ENCODE measurements at places on chromosomes 5 and 9. TPM values are rescaled to one million over a fixed set of nuclear protein-coding genes. Genes with fewer than 3 reads are reported as not detected.

IL9 gene
- not detected for total RNA-seq

PRR16 gene
- total RNA-seq, result 1.2 TPM

OR1J1 gene
- total RNA-seq, result not detected

- H3K4me3 ChIP-seq, result no peak overlapping the region
- H3K27me3 ChIP-seq, result no peaks in the 10 kb centered on the region
- peaks cover 11% of the 10 kb centered on the region for H3K4me1 ChIP-seq
- H3K27ac ChIP-seq, result no peak overlapping the region
- no peak for DNase-seq
These were observed 187.3 kb downstream of the SNX18 start for GRCh38 chr5:54704825-54705224.

DNA sequence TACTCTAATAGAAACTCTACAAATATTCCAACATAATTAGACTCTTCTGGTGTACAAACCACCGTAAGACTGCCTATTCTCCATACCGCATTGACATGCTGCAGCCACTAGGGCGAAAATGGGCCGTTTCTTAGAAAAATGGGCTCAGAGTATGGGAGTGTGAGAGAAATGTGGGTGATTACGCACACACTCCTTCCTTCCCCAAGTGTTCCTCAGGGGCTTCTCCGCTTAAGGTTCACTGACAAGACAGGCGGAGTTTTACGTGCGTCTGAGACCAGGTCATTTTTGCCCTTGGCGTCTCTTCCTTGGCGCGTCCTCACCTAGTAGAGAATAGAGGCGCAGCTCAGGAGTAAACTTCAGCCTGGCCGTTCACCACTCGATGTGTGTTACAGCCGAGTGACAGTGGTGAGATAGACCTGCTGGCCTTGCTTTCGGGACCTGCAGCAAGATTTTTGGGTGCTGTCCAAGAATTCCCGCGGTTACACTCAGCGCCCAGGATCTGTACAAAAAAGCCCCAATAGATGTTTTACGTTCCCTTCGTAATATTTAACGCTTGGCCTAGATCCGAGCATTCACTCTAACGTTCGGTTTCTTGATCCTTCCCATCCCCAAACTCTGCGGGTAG is 1.8 kb upstream of the NTRK2 start:
- peaks cover 3% of the 10 kb centered on the region for H3K27me3 ChIP-seq
- no peaks in the 10 kb centered on the region for H3K36me3 ChIP-seq
- H3K4me1 ChIP-seq, result no peaks in the 10 kb centered on the region
- peak overlapping the region; percentile 96 for H3K27ac ChIP-seq

DNA sequence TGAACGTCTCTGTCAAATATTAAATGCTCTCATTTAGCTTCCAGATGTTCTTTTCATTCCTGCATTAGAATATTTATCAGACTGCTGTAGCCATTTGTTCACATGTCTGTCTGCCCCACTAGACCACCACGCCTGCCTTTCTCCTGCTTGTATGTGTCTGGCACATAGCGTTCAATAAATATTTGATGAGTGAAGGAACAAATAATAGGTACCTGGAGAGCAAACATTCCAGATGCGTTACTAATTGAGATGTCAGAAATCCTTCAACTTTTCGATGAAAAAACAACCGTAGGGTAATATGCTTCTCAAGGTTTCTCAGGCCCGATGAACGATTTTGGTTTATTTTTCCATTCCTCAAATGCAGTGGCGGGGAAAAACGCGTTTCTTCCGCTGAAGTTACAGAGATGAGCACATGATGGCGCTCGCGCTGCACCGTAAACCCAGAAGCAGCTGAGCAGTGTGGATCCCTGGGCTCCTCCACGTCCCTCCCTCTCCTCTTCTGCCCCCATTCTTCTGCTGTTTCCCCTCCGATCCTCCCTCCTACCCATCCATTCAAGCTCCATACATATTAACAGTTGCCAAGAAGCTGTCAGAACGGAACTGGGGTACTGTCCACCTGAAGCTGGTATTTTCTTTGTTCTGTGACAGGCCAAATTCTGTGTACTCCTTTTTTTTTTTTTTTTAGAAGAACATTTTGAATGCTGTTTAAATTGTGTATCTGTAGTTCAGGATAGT is 245.4 kb downstream of the MPDZ start:
- H3K27ac ChIP-seq, result no peak overlapping the region
- no peaks in the 10 kb centered on the region for H3K36me3 ChIP-seq
- no peak overlapping the region for H3K4me3 ChIP-seq
- no peaks in the 10 kb centered on the region for H3K4me1 ChIP-seq

DNA sequence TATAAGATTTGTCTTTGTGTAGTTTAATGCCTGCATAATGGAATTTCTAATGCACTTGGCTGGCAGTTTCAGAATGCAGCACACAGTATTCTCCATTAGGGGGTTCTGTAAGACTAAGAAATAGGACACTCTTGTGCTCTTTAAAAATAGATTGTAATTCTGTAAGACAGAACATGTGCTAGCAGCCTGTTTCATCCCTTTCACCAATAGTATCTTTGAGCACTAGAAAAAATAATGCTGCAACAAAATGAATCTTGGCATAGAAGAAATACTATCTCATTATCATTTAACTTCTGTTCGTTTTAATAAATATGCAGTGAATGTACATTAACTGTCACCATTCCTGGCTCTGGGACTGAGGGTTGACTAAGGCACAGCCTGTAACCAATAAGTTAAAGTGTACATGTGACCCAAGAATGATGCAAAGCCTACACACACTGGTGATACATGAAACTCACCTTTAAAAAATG is 23.8 kb upstream of the ZNF622 start:
- H3K27me3 ChIP-seq, result no peaks in the 10 kb centered on the region
- H3K27ac ChIP-seq, result no peak overlapping the region
- no peak overlapping the region for H3K4me3 ChIP-seq

GRCh38 chr5:80705801-80706200 is 51.0 kb upstream of the DHFR start:
- H3K27ac ChIP-seq, result no peak overlapping the region
- no peaks in the 10 kb centered on the region for H3K4me1 ChIP-seq
- no peaks in the 10 kb centered on the region for H3K27me3 ChIP-seq
- no peak for DNase-seq
- H3K4me3 ChIP-seq, result no peak overlapping the region

DNA sequence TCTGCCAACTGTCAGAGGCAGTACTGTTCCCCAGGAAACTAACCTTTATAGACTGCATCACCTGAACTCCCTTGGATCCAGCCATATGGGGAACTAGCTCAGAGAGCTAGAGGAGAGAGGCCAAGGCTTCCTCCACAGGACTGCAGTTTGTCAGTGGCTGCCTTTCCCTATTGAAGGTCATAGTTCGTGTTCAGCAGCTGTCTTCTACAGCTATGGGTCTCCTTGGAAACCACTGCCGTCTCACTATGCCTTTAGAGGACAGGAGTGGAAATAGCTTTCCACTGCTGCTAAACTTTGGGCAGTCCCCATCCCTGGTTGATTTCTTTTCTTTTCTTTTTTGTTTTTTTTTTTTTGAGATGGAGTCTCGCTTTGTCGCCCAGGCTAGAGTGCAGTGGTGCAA is 4.4 kb upstream of the SLIT3 start:
- no peak overlapping the region for H3K4me3 ChIP-seq
- H3K4me1 ChIP-seq, result no peaks in the 10 kb centered on the region
- H3K36me3 ChIP-seq, result no peaks in the 10 kb centered on the region
- H3K27ac ChIP-seq, result no peak overlapping the region
- no peak for DNase-seq
- H3K27me3 ChIP-seq, result peaks cover 10% of the 10 kb centered on the region

DNA sequence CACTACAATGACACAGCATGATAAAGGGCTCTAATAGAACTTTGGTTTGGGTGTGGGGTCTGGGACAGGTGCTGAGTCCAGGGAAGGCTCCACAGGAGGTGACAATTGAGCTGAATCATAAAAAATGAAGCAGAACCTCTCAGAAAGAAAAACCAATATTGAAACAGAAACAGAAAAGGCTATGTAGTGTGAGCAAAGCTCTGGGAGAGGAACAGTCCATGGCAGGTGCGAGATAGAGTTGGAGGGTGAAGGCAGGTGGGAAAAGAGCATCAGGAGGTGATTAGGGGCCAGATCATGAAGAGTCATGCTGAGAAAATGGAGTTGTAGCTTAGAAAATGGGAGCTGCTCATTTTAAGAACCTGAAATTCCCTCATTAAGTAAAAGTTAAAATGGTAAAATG is 164.9 kb downstream of the KCTD16 start:
- no peaks in the 10 kb centered on the region for H3K27me3 ChIP-seq
- DNase-seq, result no peak
- no peaks in the 10 kb centered on the region for H3K36me3 ChIP-seq
- H3K4me3 ChIP-seq, result no peak overlapping the region
- H3K27ac ChIP-seq, result no peak overlapping the region

NUTM2G gene
- not detected for total RNA-seq

PGM5 gene
- total RNA-seq, result 11.6 TPM

MVB12B gene
- 8.2 TPM for total RNA-seq

GRCh38 chr9:19480345-19480744 is 71.5 kb downstream of the ACER2 start:
- no peaks in the 10 kb centered on the region for H3K27me3 ChIP-seq
- H3K4me1 ChIP-seq, result no peaks in the 10 kb centered on the region
- no peak overlapping the region for H3K4me3 ChIP-seq
- no peaks in the 10 kb centered on the region for H3K36me3 ChIP-seq
- no peak for DNase-seq
- H3K27ac ChIP-seq, result no peak overlapping the region

KIF24 gene
- total RNA-seq, result 1.3 TPM

DNA sequence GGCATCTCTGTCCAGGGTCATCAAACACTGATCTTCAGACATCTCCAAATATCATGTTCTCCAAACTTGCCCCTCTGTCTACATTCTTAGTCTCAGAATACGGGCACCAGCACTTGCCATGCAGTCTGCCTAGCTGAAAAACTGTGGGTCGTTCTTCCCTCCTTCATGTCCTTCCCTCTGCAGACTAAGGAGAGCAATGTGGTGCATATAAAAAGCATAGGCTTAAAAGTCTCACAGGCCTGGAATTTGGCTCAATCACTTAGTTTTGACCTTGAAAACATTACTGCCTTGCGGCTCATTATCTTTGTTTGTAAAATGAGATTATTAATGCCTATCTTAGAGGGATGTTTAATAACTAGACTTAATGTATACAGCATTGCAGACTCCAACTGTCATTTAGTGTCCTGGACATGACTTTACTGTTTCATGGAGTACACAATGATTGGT is 362.8 kb downstream of the NPR3 start:
- H3K36me3 ChIP-seq, result no peaks in the 10 kb centered on the region
- no peak overlapping the region for H3K4me3 ChIP-seq
- no peak for DNase-seq
- H3K27me3 ChIP-seq, result no peaks in the 10 kb centered on the region
- no peak overlapping the region for H3K27ac ChIP-seq

DNA sequence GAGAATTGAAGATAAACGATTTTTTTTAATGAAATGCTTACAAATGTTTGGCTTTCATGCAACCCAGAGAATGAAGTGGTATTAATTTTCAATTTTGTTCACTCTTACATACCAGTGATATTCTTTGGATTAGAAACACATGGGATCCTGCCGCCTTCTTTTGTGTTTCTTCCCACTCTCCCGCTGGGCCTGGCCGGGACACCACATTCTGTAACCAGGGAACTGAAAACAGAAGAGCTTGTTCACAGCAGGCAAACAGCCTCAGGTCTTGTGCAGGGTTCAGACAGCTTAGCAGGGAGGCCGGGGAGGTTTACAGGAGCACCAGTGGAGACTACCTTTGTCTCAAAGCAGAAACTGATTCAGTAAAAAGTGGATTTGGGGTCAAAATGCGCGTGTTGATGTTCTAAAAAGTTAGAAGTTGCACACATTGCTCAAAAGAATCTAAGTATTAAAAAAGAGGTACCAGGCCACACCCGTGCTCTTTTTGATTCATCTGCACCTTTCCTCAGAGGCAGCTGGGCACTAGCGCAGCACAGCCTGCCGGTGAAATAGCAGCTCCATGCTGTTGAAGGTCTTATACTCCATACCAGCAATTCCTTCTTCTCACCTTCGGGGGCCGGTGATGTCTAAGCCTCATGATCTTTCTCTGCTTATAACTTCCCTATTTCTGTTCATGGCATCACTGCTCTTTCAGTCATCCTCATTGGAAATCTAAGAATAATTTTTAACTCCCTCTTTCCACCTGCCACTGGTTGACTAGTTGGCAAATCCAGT is 67.1 kb downstream of the GRAMD2B start:
- no peaks in the 10 kb centered on the region for H3K27me3 ChIP-seq
- peak overlapping the region; percentile 89 for H3K27ac ChIP-seq
- peaks cover 8% of the 10 kb centered on the region for H3K36me3 ChIP-seq

GOLM1 gene
- 45.6 TPM for total RNA-seq

GRCh38 chr9:34457266-34458012 is 931 bp downstream of the FAM219A start:
- no peaks in the 10 kb centered on the region for H3K36me3 ChIP-seq
- peak; percentile 59 for DNase-seq
- peak overlapping the region; percentile 78 for H3K4me3 ChIP-seq
- no peaks in the 10 kb centered on the region for H3K27me3 ChIP-seq
- peak overlapping the region; percentile 75 for H3K27ac ChIP-seq

GRCh38 chr9:134860510-134860909 is 20.1 kb upstream of the FCN2 start:
- H3K36me3 ChIP-seq, result no peaks in the 10 kb centered on the region
- H3K27ac ChIP-seq, result no peak overlapping the region
- DNase-seq, result no peak
- H3K4me3 ChIP-seq, result no peak overlapping the region
- H3K27me3 ChIP-seq, result peaks cover 1% of the 10 kb centered on the region
- no peaks in the 10 kb centered on the region for H3K4me1 ChIP-seq

GRCh38 chr9:113589407-113589806 is 125.9 kb downstream of the RGS3 start:
- no peaks in the 10 kb centered on the region for H3K36me3 ChIP-seq
- H3K27me3 ChIP-seq, result no peaks in the 10 kb centered on the region
- no peak for DNase-seq
- peaks cover 9% of the 10 kb centered on the region for H3K4me1 ChIP-seq

GRIA1 gene
- 0.33 TPM for total RNA-seq

GRCh38 chr5:35869685-35870277 is 13.1 kb downstream of the IL7R start:
- no peaks in the 10 kb centered on the region for H3K4me1 ChIP-seq
- DNase-seq, result no peak
- no peaks in the 10 kb centered on the region for H3K36me3 ChIP-seq
- H3K4me3 ChIP-seq, result no peak overlapping the region
- no peak overlapping the region for H3K27ac ChIP-seq
